Stimulated activated CD4-positive, alpha-beta T cell treated with anti-CD3 and anti-CD28 coated beads, Interleukin-4, amount 100 ng/mL, for 4 hours (primary cell): ENCODE measurements at places on chromosomes 6 and 20.
A peak's percentile ranks its signal among the peaks of the same experiment; 100 is the strongest.

GRCh38 chr6:15303920-15304291, 58.0 kb downstream of the JARID2 start:
- no peak for DNase-seq

DNA sequence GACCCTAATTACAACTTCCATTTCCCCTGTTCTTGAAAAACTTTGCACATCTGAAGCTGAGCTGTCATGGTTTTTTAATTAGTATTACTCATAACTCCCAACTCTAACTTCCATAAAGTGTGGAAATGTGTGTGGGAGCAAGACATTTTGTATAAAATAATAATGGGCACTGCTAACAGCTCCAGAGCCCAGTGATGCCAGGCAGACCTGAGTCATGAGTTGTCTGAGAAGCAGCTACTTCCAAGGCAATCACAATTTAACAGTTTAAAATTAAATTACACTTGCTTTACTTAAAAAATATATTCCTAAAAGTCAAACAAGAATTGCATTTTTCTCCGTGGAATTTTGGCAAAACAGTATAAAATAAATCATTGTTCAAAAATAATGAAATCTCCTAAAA, 6.4 kb downstream of the SLC2A12 start:
- DNase-seq: no peak

- DNase-seq: no peak
Measured at GRCh38 chr20:48052475-48052835, 267.2 kb upstream of the SULF2 start.

GRCh38 chr20:57379263-57379647, 11.9 kb upstream of the RBM38 start:
- DNase-seq: no peak

DNA sequence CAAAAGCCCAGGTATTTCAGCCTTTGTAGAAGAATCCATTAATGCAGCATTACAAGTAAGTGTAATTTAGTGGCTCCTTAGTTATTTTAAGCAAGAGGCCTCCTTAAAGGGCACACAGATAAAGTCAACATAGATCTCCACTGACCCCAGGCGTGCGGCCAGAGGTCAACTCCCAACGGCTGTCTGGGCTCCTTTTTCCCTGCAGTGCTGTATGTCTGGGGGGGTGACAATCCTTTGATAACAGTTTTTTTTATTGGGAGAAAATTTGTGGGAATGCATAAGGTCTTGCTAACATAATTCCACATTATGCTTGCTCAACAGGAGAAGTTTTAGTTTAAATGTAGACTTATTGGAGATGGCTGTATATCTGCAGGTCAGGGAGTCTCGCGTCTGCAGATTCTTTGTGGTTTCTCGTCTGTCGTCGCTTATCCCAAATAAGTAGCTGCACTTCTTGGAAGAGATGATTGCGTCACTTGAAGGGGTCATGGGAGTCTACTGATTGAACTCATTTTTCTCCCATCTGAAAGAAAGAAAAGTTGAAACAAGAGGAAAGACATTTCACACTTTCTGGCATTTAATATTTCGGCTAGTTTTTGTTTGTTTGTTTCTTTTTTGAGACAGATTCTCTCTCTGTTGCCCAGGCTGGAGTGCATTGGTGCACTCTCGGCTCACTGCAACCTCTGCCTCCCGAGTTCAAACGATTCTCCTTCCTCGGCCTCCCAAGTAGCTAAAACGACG, 151.7 kb upstream of the AKAP12 start:
- DNase-seq: no peak

DNA sequence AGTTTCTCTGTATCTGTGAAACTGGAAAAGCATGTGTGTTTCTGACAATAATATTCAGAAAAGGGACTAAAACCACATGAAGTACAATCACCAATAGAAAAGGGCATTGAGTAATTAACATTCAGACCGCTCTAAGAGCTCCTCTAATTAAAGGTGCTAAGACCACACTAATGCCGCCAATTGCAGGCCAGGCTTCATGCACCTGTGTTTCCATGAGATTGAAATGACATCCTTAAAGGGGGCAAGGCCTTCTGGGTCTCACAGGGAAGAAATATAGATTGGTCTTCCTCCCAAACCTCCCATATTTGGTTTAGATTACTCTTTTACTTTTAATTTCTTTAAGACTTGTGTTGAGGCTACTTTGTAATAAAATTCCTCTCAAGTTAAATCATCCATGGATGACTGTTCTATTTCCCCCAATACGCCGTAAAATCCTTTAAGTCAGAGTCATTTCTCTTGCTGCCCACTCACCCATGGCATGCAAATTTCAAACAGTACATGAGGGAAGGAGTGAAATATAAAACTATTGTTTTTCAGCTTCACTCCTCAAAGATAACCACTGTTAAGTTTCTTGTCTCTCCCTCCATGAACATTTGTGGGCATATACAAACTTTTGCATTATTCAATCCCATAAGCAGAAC, 110.6 kb downstream of the UBE3D start:
- no peak for DNase-seq

DNA sequence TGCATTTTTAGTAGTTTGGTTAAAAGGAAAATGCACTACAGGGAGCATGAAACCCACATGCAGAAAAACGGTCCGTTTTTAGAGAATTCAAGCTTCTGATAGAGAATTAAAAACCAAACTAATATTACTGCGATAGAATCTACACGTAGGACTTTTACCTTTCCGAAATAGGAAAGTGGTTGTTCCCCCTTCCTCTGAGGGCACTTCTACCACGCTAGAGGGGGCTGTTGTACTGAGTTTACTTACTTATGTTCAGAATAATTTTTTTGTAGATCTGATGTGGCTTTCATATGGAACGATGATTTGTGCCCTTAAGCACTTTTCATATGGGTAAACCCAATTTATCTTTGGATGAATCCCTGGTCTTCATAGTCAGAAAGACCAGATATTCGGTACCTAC, 264.3 kb upstream of the PLN start:
- DNase-seq: peak; percentile 23
